AG09319 (cell line): ENCODE measurements at places on chromosomes 16 and 17.

GRCh38 chr17:21687136-21687953, 5.0 kb upstream of the KCNJ18 start:
- DNase-seq = no peak

DNA sequence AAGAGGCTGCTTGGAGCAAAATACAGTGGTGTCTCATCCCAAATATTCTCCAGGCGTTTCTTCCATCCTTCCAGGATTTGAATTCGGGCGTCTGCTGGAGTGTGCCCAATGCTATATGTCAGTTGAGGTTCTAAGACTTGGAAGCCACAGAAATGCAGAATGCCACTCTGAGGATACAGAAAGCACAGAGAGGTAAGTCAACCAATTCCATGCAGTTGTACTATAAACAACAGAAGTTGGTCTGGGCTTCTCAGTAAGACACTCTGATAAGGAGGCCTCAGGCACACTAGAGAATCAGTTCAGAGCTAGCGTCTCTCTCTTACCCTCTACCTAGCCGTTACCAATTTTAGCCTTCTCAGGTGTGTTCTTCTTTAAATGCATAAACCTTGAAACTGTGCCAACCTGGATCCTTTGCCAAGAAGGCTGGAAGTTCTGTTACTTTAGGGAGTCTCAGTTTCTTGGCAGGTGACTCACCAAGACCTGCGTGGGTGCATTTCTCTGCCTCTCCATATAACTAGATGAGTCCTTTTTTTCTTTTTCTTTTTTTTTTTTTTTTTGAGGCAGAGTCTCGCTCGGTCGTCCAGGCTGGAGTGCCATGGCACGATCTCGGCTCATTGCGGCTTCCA, 15.1 kb downstream of the NQO1 start:
- no peak for DNase-seq

DNA sequence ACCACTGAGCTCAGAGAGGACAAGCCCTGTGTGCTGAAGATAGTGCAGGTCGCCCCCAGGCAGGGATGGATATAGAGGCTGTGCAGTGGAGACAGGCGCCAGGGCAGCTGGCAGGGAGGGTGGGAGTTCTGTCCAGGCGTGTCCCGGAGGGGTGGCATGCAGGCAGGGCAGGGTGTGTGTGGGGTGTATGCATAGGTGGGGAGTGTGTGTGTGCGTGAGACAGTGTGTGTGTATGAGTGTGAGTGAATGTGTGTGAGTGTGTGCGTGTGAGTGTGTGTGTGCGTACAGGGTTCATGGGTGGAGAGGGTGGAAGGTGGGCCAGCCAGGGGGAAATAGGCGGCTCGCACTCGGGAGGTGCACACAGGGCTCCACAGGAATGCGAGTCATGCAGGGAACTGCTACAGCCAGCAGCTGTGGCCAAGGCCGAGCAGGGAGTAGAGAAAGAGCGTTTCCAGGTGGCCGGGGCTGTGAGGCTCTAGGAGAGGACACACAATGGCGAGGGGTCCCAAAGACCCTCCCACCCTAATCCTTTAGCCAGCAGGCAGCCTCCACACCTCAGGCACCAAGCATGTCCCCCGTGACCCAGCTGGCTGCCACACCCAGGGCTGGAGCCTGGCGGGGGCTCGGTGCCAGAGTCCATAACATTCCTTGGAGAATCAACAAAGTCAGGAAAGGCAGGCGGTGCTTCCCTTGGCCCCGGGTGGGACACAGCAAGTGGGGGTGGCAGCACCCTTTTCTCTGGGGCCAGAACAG, 4.6 kb downstream of the PLCD3 start:
- no peak for DNase-seq

- DNase-seq = no peak
These were observed 67.8 kb upstream of the AXIN2 start for GRCh38 chr17:65629234-65629690.

GRCh38 chr17:21243516-21244303, 9.5 kb downstream of the NATD1 start:
- no peak for DNase-seq

- DNase-seq = no peak
These were observed 13.9 kb downstream of the ITPRIPL2 start for GRCh38 chr16:19127674-19128131.

GRCh38 chr16:60230666-60231065, 1496.5 kb upstream of the GOT2 start:
- DNase-seq = no peak

DNA sequence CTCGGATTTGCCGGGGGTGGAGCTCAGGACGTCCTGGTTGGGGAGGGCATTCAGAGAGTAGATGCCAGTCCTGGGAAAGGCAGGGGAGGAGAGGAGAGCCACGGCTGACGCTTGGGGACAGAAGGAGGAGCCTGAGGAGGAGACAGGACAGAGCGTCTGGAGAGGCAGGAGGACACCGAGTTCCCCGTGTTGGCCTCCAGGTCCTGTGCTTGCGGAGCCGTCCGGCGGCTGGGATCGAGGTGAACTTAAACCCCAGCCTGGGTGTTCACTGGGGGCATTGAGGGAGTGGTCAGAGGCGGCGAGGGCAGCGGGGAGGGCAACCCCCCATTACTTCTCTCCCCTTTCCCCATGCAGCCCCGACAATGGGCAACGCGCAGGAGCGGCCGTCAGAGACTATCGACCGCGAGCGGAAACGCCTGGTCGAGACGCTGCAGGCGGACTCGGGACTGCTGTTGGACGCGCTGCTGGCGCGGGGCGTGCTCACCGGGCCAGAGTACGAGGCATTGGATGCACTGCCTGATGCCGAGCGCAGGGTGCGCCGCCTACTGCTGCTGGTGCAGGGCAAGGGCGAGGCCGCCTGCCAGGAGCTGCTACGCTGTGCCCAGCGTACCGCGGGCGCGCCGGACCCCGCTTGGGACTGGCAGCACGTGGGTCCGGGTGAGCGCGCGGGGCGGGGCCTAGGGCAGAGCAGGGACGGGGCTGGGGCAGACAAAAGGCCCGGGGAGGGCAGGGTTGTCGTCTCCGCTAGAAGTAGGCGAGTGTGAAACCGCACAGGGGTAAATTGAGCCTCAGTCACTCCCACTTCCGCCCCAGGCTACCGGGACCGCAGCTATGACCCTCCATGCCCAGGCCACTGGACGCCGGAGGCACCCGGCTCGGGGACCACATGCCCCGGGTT, 3.7 kb downstream of the NOL3 start:
- peak; percentile 56 for DNase-seq

DNA sequence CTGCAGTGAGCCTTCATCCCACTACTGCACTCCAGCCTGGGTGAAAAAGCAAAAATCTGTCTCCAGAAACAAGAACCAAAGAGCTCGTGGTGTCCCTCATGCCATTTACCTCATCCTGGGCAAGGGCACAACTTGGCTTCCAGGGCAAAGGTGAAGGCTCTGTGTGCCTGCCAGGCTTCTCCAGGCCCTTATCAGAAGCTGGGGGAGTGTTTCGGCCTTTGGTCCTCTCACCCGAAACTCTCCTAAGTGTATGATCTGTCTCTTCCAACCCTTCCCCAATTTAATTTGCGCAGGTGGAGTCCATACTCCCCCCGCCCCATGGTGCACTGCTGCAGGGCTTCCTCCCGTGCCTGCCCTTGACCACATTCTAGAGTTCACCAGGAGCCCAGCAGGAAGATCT, 1.1 kb downstream of the CES2 start:
- no peak for DNase-seq
